ENCODE measurements at places on chromosomes 13 and 19. TPM values are rescaled to one million over a fixed set of nuclear protein-coding genes. Genes with fewer than 3 reads are reported as not detected.
A peak's percentile ranks its signal among the peaks of the same experiment; 100 is the strongest.

DNA sequence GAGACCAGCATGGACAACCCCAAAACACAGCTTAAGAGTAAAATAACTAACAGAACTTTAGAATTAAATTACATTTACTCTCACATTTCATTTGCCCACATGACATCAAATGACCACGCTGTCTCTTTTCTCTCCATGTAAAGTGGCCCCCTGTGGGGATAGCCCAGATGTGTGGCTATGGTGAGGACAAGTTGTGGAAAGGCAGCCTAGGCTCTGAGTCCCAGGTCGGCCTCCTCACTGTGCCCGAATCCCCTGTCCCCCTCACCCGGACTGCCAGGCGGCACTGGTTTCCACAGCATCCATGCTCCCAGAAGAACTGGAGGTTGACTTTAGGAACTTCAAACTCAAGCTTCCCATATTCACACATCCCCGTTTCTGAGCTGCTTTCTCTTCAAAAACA, 111.8 kb upstream of the UQCRFS1 start:
- DNase-seq: no peak

DNA sequence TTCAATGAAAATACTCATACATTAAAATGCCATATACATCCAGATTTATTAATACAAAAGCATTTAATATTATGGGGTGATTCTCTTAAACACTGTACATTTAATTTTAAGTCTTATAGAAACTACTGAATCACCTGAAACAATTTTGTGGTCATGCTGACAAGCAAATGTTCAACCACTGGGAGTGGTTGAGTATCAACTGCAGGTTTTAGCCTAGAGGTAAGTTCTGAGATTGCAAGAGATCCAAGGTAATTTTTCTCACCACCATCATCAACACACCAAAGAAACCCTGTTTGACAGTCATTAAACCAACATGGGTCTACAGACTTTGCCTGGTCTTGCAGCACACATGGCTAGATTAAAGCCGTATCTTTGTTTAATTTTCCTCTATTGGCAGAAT, 196.3 kb downstream of the LHFPL6 start:
- DNase-seq: no peak

GRCh38 chr13:111437417-111437816, 117.0 kb downstream of the TEX29 start:
- DNase-seq: no peak

DNA sequence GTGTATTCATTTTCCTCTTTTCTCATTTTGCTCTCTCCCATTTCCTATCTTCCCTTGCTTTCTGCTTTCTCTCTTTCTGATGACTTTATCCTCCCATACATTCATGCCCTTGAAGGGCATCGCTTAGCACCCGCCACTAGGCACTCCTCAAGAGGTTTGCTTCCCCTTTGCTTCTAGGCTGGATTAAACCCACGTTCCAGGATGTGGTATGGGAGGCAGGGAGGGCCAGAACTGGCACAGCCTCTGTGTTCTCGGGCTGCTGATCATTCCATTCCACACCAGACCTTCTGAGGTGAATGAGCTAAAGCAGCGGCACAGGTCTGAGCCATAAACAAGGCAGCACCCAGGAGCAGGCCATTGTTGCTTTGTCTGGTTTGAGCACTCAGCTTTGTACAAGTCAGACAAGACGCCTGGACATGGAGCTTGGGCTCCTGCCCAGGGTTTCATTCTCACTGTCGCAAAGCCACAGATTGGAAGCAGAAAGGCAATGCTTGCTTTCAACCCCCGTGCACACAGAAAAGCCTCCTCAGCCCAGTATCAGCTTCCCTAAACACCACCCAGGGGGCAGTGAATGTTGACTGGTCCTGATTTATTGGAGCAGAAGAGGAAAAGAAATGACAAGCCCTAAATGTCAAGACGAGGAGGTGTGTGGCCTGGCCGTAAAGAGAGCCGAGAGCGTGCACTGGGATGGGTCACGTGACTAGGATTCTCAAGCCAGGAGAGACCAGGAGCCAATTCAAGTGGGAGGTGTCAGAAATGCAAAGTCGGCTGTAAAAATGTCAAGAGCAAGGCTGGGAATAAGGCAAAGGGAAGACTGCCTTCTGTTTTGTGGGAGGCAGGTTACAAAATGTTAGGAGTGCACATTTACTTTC, 218.0 kb upstream of the SERP2 start:
- no peak for DNase-seq

DNA sequence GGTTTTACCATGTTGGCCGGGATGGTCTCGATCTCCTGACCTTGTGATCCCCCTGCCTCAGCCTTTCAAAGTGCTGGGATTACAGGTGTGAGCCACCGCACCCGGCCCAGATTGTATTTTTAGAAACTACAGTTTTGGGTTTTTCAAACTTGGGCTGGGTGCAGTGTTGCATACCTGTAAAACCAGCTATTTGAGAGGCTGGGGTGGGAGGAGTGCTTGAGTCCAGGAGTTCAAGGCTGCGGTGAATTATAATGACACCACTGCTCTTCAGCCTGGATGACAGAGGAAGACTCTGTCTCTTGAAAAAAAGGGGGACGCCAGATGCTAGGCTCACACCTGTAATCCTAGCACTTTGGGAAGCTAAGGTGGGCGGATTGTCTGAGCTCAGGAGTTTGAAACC, 4.2 kb downstream of the CHAF1A start:
- no peak for DNase-seq

DNA sequence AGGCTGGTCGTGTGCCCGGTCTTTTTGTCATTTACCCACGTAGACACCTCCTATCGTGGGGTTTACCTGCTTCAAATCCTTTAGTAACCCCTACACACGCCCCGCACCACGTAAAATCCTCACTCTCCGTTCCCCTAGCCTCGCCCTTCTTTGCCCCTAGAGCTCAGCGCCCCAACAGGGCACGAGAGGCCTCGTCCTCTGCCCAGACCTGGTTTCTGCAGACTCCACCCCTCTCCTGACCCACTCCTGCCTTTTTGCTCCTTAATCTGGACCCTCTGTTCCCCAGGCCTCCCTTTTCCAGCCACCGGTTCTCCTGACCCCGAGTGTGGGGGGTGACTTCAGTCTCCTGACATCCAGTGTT, 412 bp downstream of the ZNF528 start:
- no peak for DNase-seq

GRCh38 chr13:93430381-93430780, 203.8 kb downstream of the GPC6 start:
- no peak for DNase-seq

DNA sequence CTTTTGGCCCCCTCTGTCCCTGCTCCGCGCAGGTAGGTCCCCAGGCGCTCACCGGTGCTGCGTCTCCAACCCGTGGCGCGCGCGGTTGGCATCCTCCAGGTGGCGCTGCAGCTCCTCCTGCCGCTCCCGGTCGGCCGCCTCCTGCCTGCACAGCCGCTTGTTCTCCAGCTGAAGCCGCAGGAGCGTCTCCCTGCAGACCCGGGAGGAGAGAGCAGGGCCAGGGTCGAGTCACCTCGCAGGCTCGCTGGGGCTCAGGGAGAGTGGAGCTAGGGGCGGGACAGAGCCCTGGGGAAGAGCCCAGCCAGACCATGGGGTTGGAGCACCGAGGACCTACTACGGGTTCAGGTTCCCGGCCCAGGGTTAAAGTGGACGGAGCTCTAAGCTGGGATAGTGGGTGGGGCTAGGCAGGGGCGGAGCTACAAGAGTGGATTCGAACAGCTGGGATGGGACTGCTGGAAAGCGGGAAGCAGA, 9.3 kb downstream of the HOOK2 start:
- peak; percentile 90 for DNase-seq

- DNase-seq: no peak
Observed at GRCh38 chr13:35163674-35164073, 221.6 kb downstream of the NBEA start.

GRCh38 chr13:85373322-85373721, 425.9 kb downstream of the SLITRK6 start:
- no peak for DNase-seq

DNA sequence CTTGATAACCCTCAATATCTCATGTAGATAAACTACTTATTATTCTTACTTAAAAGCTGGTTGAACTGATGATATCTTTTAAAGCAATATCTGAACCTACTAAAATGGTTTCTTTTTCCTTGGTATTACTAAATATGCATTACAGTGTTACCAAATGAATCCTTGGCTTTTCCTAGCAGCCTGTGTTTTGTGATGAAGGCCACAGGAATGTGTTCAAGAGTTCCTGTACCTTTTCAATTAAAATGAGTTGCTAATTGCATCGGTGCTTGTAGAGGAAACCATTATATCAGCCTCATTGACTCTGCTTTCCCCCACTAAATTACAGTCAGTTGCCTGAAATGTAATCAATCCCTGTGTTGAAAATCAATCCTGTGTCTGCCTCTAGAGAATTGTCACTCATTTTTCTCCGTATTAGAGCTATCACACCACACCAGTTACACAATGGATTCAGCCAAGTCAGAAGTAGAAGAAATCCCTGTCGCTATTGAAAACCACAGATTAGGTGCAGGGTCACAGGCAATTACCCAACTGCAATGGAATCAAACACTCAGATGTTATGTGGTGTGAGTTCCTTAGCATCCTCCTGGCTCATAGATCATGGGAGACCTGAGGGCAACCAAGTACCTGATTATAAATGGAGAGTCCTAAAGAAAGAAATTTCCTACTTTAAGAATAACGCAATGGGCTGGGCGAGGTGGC, 13.3 kb downstream of the FAM216B start:
- no peak for DNase-seq

- DNase-seq: no peak
Observed at GRCh38 chr19:13778847-13779246, 4.6 kb downstream of the C19orf53 start.

- DNase-seq: no peak
Observed at GRCh38 chr13:106507560-106508274, 27.7 kb downstream of the EFNB2 start.

- DNase-seq: no peak
Observed at GRCh38 chr13:98559169-98559568, 17.7 kb downstream of the STK24 start.

DNA sequence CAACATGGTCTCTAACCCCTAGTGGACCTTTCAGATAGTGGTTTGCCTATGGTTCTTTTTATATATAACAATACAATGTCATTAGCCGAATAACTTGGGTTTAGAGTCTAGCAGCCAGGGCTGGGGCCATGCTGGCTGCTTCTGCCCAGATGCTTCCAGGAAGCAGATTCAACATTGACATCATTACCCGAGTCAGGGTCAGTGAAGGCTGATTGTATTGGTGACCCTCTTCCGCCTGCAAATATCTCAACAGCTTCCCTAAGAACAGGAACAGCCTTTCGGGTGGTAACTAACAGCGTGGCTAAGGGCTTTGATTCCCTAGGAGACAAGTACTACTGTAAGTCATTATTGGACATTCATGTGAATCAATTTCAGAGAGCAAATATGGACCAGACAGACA, 476.4 kb downstream of the UQCRFS1 start:
- DNase-seq: no peak

DNA sequence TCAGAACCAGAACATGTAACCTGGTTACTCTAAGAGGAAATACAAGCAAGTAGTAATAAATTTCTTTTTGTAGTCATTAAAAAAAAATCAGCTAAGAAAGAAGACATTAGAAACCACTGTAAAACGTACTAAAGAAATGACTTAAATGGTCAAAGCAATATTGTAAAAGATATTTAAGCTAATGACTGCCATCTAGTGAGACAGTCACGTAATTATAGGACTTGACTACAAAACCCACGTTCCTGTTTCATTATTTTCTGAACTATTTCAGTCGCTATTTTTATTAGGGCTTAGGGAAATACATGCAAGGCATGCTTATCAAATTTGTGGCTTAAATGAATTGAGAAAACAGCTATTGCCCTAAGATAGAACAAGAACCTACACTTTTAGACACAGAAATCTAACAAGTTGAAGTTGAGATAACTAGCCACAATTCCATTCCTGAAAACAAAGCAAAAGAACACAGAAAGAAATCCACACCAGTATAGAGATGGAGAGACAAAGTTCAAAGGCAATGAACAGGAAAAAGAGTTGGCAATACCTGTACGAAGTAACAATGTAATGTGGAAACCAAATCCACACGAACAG, 17.9 kb downstream of the ALG5 start:
- no peak for DNase-seq

DNA sequence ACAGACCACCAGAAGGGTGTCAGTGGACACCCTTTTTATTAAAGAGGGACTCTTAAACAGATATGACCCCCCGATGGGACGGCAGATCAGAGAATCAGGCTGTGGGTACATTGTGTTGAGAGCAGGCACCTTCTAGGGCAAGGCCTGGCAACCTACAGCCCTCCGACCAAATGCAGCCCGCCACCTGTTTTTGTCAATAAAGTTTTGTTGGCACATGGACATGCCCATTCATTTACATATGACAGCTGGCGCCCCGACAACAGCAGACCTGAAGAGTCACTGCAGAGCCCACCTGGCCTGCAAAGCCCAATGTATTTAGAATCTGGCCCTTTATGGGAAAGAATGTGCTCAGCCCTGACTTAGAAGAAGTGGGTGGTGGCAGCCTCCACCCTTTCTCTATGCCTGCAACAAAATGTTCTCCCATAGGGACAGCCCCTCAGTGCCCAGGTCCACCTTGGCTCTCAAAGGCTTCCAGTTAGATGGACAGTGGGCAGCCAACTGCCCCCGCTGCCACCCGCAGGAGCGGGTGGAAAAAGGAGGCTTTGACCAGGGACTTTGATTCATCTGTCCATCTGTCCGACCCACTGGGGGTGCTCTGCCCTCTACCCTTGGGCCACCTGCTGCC, 184.9 kb downstream of the PTPRS start:
- DNase-seq: no peak

DNA sequence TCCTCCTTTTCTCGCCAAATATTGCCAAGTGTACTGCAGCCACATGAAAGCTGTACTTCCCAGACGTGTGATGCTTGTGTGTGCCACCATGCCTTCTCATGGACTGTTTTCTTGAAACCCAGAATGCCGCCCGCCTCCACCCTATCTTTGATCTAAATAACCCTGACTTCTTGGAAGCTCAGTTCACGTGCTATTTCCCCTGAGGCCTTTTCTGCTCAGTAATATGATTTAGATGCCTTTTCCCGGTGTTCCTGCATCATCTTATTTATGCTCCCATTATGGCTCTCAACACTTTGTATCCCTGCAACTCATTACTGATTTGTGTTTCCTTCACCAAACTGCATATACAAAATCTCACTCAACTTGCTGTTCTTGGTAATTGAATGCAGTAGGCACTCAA, 116.1 kb downstream of the USP12 start:
- no peak for DNase-seq

DNA sequence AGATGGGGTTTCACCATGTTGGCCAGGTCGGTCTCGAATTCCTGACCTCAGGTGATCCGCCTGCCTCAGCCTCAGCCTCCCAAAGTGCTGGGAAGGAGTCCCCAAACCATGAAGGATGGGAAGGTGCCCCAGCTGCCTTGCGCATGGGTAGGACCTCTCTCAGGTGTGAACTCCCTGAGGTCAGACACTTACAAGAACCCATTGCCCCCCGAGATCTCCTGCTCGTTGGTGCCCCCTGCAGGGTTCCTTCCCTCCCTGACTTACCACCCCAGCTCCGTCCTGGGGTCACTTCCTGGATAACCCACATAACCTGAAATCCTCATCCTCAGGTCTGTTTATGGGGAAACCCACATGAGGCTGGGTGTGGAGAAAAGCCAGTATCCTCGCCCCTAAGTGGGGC, 41.7 kb downstream of the UNC13A start:
- no peak for DNase-seq

- no peak for DNase-seq
Observed at GRCh38 chr19:28034936-28035335, 1178.0 kb downstream of the UQCRFS1 start.

Gene TEX29
- 0.80 TPM for total RNA-seq

Gene AMER2
- total RNA-seq: not detected

Gene NBEA
- total RNA-seq: 1.1 TPM

Gene IL17D
- not detected for total RNA-seq

Gene SLITRK1
- not detected for total RNA-seq

Gene NRTN
- total RNA-seq: 0.45 TPM

Gene ZNF43
- 39.8 TPM for total RNA-seq

Gene ZNF628
- 11.5 TPM for total RNA-seq

Gene PSG11
- total RNA-seq: not detected

Gene UPK1A
- total RNA-seq: 1.7 TPM

Gene TIMM29
- total RNA-seq: 31.3 TPM
